ENCODE measurements at places on chromosomes 7 and 10.
A peak's percentile ranks its signal among the peaks of the same experiment; 100 is the strongest.

- no peak for DNase-seq
Observed at GRCh38 chr7:104814126-104814525, 199.9 kb upstream of the KMT2E start.

GRCh38 chr10:89845541-89846280 is 144.3 kb downstream of the KIF20B start:
- DNase-seq: peak; percentile 51

GRCh38 chr10:3691482-3691881 is 93.5 kb downstream of the KLF6 start:
- no peak for DNase-seq

GRCh38 chr7:47381134-47381495 is 200.8 kb downstream of the TNS3 start:
- no peak for DNase-seq

GRCh38 chr10:104321725-104322415 is 16.4 kb downstream of the ITPRIP start:
- DNase-seq: no peak
